Right renal pelvis (tissue), 4 donors: ENCODE measurements at places on chromosomes 6 and 20. TPM values are rescaled to one million over a fixed set of nuclear protein-coding genes. Genes with fewer than 3 reads are reported as not detected.

- no peak for DNase-seq
Measured at GRCh38 chr6:5135788-5136376, 50.7 kb downstream of the PPP1R3G start.

DNA sequence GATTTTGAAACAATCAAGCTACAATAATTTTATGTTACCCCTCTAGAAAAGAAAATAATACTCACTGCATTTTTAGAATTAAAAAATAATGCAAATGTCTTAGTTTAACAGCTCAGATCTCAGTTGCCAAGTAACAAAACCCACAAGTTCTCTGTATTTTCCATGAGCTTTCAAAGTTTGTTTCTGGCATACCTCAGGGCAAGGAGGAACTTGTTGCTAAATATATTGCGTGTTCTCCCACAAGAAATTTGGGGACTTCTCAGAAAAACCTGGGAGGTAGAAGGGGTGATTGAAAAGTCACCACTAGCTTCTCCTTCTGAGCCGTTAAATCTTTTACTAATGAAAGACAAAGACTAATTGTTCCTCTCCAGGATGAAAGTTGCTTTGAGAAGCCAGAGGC, 236.8 kb upstream of the MARCKS start:
- DNase-seq: no peak

Gene HCRTR2
- 0.36 TPM for polyA plus RNA-seq

- no peak for DNase-seq
Measured at GRCh38 chr6:86203044-86203443, 560.4 kb upstream of the SYNCRIP start.

- DNase-seq: no peak
Measured at GRCh38 chr6:53240761-53241160, 92.1 kb upstream of the GCM1 start.
